ENCODE measurements at places on chromosomes 4 and X.

DNA sequence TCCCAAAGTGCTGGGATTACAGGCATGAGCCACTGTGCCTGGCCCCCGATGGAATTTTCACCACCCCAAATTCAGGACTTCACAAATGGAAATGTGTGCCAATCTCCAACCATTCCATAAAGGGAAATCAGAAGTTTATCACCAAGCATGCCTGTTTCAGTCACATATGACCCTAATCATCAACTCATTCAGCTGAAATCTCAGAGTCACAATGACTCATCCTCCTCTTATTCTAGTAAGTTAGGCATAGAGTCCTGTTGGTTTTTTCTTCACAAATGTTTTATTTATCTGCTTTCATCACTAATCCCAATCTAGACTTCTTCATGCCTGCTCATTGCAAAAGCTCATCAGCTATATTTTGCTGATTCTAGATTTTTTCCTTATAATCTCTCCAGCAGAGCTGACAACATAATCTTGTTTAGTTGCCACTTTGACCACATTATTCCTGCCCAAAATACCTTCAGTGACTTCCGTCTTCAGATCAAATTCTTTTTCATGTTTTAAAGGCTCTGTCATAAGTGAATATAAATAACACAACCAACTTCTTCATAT, 83.3 kb downstream of the SLC7A11 start:
- DNase-seq = no peak

- peak; percentile 71 for DNase-seq
Measured at GRCh38 chr4:1294424-1294823, 4.7 kb downstream of the MAEA start.

DNA sequence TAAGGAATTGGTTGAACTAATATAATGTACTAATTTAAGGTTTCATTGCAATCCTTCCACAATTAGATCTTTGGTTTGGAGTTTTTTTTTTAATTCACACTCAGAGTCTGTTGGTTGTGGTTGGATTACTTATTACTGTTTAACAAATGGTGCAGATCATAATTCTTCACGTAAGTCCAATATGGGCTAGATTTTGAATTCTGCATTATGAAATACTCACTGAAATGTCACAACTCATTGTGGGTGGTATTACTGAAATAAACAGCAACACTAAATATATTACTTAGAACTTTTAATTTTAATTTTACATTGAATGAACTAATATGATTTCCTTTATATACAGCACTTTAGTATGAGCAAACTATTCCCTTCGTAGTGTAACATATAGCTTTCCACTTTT, 94.2 kb upstream of the MYOZ2 start:
- DNase-seq = no peak

DNA sequence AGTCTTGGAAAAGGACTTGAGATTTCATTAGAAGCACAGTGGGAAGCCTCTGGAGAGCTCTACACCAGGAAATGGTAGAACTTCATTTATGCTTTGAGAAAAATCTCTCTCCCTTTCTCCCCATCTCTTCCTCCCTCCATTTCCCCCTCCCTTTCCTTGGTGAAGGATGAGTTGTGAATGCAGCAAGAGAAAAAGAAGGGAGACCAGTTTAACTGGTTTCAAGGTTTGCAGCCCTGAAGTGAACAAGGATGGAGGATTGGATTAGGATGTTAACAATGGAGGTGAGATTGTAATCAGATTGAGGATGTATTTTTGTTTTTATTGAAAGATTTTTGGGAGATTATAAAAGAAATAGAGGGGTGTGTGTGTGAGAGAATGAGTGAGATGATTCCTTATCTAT, 99.5 kb downstream of the ANK2 start:
- no peak for DNase-seq

DNA sequence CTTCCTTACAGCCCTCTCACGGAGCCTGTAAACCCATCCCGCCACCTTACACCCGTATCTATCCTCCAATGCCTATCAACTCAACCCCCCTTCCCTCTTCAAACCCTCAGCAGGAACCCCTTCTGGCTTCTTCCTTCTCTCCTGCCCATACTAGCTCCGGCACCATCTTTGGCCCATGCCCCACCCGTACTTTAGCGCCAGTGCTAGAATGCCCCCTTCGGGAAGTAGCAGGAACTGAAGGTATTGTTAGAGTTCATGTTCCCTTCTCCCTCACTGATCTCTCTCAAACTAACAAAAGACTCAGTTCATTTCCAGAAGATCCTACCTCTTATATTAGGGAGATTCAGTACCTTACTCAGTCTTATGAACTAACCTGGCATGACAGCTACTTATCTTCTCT, 2.7 kb upstream of the UGT2B15 start:
- no peak for DNase-seq

- DNase-seq = no peak
Measured at GRCh38 chrX:77977518-77977917, 8.1 kb upstream of the PGAM4 start.

DNA sequence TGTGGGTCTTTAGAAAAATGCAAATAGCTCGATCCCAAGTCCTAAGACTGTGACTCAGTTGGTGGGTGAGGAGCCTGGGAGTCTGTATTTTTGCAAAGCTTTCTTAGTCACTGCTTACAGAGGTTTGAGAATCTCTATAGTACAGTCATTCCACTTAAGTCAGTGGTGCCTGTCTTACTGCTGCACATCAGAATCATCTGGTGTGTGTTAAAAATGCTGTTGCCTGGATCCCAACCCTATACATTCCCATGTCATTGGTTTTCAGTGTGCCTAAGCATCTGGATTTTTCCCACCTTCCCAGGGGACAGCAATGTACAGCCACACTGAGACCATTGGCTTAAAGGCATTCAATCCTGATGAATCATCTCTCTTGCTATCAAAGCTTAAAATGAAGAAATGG, 21.0 kb upstream of the GEMIN8 start:
- DNase-seq = no peak

GRCh38 chr4:175273995-175274753, 356.0 kb downstream of the ADAM29 start:
- no peak for DNase-seq

DNA sequence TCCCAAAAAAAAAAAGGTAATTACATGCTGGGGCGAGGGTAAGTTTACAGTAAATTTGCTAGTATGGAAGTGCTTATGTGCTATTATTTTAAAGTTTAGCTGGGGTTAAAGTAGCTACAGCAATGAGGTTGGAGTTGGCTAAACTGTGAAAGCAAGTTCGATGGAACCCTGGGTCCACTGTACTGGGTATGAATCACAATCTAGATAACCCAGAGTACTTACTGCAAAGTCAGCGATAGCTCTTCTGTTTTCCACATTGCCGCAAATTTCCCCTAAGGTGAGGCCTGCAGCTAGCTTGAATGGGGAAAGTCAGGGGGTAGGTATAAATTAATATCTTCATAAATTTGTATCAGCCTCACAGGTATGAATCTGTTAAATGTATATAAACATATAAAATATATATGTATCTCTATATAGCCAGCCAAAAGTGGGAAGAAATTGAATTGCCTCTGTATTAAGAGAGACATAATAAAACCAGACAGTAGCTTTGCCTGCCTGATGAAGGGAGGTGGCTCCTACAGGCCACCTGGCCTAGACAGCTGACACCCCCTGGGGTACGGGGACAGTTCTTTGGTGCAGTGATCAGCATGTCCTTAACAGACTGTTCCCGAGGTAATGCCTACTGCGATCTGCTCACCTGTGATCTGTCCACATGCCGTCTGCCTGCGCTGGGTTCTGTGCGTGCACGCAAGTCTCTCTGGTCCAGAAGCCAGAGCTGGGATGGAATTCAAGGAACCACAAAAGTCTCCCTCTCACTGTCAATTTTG, 30.6 kb downstream of the CLRN2 start:
- DNase-seq = no peak

DNA sequence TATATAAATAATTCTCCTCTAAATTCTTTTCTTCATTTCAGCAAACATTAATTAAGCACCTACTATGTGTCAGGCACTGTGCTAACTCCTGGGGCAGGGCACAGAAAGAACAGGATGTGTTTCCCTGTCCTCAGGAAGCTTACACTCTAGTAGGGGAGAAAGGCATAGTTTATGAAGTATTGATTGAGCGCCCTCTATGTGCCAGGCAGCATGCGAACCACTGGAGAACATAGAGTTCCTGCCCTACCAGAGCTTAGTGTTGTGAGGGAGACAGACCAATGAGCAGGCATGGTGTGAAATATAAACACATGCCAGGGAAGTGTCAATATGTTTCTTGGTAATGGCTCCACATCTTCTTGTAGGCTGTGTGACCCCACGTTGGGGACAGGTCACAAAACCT, 3.7 kb downstream of the ADGRG4 start:
- DNase-seq = peak; percentile 15

GRCh38 chr4:152635851-152636250, 43.9 kb downstream of the TMEM154 start:
- no peak for DNase-seq

DNA sequence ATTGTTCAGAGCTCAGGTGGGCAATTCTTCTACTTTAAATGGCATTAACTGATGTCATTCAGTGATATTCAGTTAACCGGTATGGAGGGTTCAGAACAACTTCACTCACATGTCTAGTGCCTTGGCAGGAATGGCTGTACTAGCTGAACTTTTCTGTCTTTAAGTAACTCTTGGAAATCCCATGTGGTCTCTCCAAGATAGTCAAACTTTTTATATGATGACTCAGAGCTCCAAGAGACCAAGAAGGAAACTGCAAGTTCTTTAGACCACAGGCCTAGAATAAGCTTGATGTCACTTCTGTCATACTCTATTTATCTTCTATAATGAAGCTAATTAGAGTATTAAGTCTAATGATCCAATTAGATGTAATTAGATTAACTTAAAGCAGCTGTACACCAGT, 24.9 kb downstream of the LHFPL1 start:
- no peak for DNase-seq

DNA sequence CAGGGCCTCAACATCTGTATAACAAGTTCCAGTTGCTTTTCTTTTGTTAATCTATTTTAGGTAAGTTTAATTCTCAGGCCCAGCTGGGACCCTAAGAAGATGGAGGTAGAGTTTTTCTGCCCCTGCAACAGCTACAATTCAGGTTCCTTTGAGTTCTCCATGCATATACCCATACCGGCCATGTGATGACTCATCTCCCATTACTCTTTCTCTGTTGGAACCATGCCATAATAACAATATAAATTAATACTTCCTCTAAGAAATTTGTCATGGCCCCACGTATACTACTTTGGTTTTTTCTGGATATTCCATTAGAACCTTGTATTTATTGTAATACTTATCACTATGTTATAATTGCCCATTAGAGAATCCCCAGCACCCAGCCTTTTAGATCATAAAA, 1.3 kb upstream of the INTU start:
- no peak for DNase-seq

DNA sequence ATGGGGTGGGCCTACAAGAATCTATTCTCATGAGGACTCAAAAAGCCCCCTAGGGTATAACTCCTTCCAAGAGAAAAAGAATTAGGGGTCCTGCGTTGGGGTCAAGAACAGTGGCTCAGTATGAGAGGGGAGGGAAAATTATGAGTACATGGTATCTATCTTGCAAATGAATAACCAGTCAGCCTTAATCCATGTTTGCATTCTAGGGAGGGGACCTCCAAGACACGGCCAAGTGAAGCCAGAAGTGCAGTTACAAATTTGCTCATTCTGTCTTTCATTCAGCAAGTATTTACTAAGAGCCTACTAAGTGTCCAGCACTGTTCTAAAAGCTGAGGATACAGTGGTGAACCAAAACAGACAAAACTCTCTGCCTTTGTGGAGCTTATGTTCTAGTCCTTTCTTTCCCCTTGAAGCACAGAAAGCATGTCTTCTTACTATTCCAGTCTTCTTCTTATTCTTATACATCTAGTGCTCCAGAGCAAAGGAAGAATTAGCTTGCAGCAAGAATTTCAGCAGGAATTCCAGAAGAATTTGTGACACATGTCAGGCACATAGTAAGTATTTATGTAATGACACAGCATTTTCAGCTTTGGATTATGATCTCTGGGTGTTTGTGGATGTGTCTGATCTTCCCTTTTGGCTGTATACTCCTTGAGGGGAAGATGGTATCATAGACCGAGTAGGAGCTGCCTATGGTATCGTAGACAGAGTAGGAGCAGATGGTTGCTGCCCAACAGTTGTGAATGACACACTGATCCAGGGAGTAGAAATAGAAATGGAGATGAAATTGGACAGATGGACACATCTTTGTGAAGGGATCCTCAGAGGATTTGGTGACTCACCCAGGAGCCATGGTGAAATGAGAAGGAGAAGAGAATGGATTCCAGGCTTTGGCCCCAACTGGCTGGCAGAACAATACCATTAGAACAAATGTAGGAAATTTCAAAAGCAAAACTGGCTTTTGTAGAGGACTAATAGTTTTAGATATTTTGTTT, 75.9 kb downstream of the COQ2 start:
- no peak for DNase-seq

DNA sequence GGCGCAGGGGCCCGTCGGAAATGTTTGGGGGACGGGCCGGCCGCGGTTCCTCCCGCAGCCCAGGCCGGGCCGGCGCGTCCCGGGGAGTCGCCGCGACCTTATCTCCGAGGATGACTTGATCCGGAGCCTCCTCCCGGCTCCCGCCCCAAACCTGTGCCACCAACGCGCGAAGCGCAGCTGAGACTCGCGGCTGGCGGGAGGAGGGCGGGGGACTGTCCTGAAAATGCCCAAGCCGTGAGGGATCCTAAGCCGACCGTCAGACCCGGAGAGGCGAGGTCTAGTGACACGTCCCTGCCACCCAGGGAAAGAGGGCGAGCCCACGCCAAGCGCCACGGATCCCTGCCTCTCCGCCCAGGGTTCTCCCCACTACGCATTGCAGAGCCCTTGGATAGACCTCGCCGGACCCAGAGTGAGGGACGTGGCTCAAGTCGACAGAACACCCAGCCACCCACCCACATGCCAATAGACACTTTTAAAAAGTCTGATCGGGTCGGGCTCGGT, 26.9 kb downstream of the UTP14A start:
- peak; percentile 80 for DNase-seq

DNA sequence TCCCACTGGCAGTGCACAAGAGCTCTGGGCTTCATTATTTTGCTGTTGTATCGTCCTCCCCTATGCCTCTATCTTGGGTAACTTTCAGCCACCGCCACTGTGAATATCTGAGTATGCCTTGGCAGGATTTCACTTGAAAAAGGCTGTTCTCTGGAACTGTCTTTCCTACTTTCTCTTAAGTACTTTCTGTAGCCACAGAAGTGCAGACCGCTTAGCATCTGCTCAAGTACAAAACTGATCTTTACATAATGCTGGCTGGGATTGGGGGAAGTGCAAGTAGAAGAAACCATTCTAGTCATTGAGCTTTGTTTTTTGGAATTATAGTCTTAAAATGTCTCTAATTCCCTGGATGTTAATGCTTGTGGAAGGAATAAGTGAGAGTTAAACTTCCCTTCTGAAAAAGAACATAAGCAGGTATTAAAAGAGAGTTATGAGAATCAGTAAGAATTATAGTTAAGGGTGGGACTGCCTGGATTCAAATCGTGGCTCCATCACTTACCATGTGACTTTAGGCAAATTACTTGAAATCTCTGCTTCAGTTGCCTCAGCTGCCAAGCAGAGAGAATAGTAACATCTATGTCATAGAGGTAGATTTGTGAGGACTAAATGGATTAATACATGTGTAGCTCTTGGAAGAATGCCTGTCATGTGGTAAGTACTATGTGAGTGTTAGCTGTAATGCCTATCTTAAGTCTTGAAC, 77.5 kb downstream of the MID1IP1 start:
- no peak for DNase-seq

- DNase-seq = no peak
Measured at GRCh38 chr4:6480534-6481088, 8.2 kb upstream of the PPP2R2C start.
